ENCODE measurements at places on chromosomes 3 and 15.
A peak's percentile ranks its signal among the peaks of the same experiment; 100 is the strongest.

- DNase-seq = no peak
Observed at GRCh38 chr3:127351775-127352350, 64.0 kb upstream of the PRR20G start.

DNA sequence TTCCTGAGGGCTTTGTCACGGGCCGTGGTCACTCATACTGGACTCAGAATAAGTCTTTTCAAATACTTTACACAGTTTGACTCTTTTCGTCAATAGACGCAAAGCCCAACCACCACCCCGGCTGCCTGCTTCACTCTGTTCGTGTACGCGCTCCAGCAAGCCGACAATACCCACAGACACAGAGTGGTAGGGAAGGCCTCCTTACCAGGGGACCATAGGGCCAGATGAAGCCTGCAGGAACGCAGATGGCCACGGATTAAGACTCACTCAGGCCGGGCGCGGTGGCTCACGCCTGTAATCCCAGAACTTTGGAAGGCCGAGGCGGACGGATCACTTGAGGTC, 29.7 kb downstream of the EFCAB12 start:
- peak; percentile 25 for DNase-seq

- no peak for DNase-seq
Observed at GRCh38 chr15:61130950-61131942, 97.9 kb downstream of the RORA start.

DNA sequence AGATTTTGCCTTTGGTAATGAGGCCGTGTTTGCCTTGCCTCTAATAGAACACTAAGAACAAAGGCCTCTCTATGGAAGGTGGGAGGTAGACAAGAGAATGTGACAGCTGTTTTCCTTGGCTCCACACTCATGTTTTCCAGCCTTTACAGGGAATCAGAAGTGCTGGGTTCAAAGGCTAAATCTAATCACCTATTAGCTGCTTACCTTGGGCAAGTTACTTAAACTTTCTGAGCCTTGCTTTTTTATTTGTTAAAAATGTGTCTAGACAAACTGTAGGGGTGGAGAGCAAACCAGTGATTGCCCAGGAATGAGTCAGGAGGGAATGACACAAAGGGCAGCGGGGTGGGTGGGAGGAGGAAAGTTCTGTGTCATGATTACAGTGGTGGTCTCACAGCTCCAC, 179.0 kb downstream of the P3H2 start:
- DNase-seq = no peak

DNA sequence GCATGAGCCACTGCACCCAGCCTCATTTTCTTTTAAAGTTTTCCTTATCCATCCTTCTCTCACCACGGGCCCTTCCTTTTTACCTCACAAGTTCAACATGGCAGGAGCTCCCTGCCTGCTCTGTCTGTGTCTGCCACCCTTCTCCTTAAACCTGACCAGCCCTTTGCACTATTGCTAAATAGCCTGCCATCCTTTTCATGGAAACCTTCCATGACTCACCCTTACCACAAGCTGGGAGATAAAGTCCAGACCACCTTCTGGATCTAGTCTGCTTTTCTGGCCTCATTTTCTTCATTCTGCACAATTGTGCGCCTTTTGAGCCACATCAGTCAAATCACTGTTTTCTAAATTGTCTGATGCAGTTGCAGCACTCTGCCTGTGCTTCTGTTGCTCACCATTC, 8.9 kb downstream of the PARP14 start:
- DNase-seq = no peak

GRCh38 chr3:178593786-178594185, 57.5 kb downstream of the KCNMB2 start:
- DNase-seq = no peak

DNA sequence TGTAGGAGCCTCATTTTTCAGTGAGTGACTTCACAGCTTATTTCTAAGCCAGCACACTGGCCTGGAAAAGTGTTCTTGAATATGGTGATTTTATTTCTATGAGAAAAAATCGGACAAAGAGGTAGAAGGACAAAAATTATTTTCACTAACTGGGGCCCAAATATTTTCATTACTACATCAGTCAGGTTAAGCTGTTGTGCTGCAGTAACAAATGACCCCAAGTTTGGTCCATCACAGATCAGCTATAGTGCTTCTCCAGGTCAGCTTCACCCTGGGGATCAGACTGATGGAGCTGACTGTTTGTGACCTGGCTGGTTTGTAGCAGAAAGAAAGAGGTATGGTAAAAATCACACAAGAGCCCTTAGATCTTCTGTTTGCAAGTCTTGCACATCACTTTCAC, 97.9 kb upstream of the STT3B start:
- no peak for DNase-seq

DNA sequence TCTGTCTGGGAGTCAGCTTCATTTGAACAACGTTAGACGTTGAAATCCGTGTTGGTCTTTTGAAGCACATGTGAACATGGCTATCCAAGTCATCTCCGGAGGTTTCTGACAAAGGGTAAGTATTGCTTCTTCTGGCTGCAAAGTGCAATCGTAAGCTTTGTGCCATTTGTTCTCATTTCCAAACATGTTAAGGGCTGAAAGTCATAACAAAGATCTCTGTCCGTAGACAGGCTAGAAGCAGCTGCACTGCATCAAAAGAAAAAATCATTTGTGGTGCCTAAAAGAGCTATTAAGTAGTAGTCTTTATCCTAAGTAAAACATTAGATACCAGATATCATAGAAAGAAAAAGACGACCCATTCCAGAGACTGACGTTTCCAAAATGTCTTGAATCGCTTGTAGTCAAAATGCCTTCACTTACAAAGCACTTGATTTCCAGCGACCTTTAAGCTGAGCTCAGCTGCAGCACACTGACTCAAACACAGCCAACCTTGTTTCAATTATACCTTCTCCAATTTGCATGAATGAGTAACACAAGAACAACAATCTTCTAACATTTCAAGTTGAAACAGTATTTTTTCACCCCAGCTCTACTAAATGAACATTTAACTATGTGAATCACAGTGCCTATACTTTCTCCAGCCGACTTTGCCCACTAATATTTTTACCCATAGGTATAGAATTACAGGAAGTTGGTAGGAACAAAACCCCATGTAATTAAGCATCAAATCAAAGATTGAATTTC, 76.6 kb downstream of the NEDD4 start:
- no peak for DNase-seq

GRCh38 chr15:56440214-56440770, 24.6 kb downstream of the MNS1 start:
- no peak for DNase-seq

DNA sequence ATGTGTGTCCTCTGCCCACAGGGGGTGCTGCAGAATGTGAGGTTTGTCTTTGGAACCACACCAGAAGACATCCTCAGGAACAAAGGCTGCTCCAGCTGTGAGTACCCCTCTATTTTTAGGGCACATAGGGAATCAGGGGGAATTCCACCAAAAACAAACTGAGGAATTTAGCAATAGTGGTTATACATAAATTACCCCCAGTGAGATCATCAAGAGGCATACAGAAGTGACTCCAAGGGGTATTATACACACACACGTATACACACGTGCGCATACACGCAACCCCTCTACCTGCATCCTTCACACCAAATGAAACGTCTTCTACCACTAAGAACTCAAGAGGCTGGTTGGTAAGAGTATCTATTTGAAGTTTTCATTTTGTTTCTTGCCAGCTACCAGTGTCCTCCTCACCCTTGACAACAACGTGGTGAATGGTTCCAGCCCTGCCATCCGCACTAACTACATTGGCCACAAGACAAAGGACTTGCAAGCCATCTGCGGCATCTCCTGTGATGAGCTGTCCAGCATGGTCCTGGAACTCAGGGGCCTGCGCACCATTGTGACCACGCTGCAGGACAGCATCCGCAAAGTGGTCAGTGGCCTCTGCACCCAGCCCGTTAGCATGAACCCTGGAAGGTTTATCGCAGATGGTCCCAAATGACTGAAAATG, 2.9 kb downstream of the THBS1 start:
- no peak for DNase-seq

Measured in NCI-H524 treated with DMSO at 0.1 percent for 48 hours (cell line).